Fibroblast of skin of scalp (primary cell): ENCODE measurements at places on chromosomes 5 and 9.

- DNase-seq, result no peak
These were observed 22.8 kb downstream of the PTCH1 start for GRCh38 chr9:95494022-95494415.

DNA sequence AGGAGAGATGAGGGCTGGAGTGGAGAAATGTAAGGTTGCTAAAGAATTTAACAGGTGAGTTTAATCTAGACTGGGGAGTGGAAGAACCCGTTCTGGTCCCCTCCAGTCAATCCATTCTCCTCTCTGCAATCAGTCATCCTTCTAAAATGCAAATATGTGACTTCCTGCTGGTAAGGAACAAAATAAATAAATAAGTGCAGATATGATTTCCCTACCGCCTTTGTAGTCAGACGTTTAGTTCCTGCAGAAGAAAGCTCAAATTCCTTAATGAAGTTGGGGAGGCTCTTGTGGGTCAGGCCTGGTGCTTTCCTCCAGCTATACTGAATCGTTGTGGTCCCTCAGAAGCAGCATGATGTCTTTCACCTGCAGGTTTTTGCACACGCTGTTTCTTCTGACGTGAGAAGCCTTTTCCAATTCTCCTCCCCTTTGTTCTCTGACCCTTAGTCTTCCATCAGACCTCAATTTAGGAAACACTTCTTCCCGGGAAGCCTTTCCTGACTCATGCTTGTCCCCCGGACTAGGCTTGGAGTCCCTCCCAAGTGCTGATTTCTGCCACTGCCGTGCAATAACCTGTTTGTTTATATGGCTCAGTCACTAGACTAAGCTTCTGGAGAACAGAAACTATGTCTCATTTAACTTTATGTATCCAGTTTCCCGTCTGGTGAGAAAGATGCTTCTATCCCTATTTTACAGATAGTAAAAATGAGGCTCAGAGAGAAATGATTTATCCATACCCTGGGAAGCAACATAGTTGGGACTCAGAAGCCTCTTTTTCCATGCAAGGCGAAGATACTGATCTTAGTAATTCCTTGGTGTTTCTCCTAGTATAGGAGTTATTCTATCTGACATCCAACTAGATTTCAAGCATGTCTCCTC is 1.3 kb downstream of the ATP6V1G1 start:
- no peak for DNase-seq

- no peak for DNase-seq
These were observed 39.5 kb upstream of the MYOT start for GRCh38 chr5:137828180-137828579.

DNA sequence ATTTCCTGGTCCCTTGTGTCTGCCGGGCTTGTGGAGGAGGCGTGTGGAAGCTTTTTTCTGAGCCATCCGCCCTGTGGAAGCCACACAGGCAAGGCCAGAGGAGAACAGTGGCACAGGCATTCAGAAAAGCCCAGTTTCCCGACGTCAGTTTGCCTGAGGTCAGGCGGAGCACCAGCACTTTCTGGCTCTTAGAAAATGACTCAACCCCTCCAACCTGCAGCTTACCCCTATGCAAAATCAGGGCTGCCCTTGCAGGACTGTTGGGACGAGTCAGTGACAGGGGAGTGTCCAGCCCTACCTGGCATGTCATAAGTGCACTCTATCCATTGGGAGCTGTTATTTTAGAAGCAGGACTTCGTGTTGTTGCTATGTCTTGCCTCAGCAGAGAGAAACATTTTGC is 216.0 kb downstream of the NR3C1 start:
- DNase-seq, result no peak

- DNase-seq, result no peak
These were observed 51.3 kb upstream of the PTGER4 start for GRCh38 chr5:40628407-40628806.

- no peak for DNase-seq
These were observed 11.7 kb downstream of the MED7 start for GRCh38 chr5:157130925-157131324.

- no peak for DNase-seq
These were observed 5.7 kb downstream of the SPARC start for GRCh38 chr5:151680944-151681427.

DNA sequence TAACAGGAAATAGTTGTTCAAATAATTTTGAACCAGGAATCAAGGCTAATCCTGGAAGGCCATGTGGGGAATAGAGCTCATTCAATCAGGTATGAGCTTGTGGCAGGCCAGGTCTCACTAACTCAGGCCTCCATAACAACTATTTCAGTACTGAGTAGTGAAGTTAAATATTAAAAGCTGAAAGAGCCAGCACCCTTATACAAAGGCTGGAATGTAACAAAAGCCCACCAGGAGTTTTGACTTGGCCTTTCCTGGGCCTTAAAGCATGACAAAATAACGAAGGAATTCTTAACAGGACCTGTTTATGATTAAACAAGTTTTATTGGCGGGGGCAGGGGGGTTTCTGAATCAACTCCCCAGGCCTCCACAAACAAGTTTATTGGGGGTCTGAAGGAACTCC is 1146.7 kb downstream of the CDH9 start:
- no peak for DNase-seq

GRCh38 chr9:5040730-5041389 is 55.8 kb downstream of the JAK2 start:
- no peak for DNase-seq

GRCh38 chr5:142770650-142771609 is 753 bp downstream of the ARHGAP26 start:
- DNase-seq, result peak; percentile 31

DNA sequence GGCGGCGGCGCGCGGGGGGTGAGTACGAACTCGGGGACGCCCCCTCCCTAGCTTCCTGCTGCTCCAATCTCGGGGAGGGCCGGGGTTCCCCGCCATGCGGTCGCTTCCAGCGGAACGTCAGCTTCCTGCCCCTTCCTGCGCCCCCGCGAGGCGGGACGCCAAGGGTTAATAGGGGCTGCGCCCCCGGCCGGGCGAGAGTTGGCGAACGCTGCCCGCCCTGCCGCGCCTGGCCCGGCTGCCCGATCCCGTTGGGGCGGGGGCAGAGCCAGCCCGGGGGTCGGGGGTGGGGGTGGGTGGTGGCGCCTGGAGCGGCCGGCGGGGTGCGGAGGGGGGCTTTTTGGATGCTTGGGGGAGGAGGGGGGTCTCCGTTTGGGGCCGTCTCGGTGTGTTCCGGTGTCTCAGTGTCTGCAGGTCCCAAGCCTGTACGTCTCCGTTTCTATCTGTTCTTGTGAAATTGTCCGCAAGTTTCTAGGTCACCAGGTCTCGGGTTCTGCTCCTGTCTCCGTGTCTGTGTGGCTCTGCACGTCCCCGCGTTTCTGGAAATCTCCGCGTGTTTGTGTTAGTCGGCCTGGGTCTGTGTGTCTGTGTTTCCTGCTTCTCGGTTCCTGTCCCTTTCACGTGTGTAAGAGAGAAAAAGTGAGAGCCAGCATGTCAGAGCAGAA is 789 bp downstream of the COL27A1 start:
- no peak for DNase-seq

DNA sequence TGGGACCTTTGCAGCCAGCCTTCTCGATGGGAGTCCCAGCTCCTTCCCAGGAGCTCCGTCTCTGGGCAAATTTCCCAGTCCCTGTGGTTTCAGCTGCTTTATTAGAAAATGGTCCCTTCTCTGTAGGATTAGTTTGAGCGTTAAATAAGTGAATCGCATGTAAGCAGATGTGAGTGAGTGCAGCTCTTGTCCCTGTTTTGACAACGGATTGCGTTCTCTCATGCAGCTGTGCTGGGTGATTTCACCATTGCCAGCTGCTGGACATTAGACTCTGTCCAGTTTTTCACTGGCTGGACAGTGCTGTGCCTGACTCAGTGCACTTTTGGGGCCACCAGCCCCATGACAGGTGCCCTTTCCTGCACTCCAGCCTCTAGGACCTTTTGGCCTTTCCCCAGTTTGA is 11.6 kb upstream of the CEL start:
- DNase-seq, result peak; percentile 52

- DNase-seq, result peak; percentile 17
These were observed 12.4 kb downstream of the CLPTM1L start for GRCh38 chr5:1332461-1333001.

DNA sequence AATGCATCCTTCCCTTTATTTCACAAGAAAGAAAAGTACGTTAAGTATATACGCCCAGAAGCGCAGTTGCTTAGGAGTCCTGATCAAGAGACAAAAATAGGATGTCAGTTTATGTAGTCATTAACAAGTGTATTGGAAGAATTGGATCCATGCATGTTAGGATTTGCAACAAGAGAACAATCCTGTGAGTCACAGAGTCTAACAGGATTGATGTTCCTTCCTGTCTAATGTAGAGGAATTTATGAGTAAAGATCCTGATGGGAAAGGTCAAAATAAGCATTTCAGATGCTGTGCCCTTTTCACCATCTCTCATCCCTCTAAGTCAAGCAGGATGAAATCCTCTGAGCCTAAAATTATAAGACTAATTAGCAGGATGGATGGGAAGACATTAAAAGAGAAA is 406.0 kb upstream of the GRIA1 start:
- no peak for DNase-seq

DNA sequence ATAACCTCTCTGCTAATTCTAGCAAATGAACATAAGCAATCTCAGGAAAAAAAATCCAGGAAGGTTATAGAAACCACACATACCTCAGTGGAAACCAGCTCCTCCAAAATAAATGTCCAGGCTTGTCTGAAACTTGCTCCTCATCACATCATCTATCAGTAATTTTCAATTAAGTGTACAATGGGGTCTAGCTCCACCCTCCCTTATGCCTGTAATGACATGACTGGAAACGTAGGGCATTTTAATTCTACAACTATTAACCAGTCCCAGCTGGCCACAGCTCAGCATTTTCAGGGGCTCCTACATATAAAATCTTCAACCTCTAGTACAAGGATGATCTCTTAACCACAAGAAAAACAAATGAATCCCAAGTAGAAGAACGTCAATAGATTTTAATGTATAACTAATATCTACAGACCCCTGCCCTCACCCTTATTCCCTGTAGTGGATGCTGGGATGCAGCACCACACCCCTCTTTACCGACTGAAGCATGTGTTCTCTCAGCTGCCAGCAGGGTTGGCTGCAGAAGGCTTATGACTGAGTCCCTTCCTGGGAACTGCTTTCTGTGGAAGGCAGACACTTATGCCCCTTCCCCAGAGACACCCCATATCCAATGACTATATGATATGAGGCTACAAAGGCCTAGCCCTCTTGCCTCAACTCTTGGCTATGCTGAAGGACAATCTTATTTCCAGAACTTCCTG is 6.8 kb downstream of the TSSK1B start:
- DNase-seq, result no peak

- no peak for DNase-seq
These were observed 935.8 kb upstream of the EDIL3 start for GRCh38 chr5:85320495-85320894.

GRCh38 chr9:121476156-121476555 is 23.5 kb downstream of the GGTA1 start:
- DNase-seq, result no peak

- DNase-seq, result no peak
These were observed 34.6 kb upstream of the CPEB4 start for GRCh38 chr5:173853370-173854131.

- no peak for DNase-seq
These were observed 14.8 kb downstream of the EEIG1 start for GRCh38 chr9:127965953-127966352.

DNA sequence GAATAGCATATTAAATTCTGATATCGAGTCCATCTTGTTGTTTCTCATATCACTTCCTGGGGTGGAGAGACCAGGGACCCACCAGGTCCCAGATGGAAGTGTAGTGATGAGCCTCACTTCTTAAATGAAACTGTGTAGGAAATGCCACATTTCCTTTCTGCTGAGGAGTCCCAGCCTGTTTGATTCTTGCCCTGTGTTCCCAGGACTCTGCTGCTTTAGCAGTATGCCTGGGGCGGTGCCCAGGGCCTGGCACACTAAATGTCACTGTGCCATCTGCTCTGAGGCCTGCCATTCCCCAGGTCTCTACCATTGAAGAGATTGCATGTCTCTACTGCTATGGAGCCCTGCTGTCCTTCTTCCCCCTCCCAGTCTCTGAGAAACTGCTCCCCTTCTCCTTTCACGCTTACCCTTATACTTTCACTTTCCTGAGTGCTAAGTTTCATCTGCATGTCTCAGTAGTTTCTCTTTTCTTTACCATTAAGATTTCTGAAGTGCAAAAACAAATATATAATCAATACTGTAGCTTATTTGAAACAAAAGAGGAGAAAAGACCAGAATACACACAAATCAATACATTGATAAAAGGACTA is 260.4 kb downstream of the GABRB2 start:
- DNase-seq, result no peak

- peak; percentile 91 for DNase-seq
These were observed 216.2 kb upstream of the CLINT1 start for GRCh38 chr5:158074992-158075769.

DNA sequence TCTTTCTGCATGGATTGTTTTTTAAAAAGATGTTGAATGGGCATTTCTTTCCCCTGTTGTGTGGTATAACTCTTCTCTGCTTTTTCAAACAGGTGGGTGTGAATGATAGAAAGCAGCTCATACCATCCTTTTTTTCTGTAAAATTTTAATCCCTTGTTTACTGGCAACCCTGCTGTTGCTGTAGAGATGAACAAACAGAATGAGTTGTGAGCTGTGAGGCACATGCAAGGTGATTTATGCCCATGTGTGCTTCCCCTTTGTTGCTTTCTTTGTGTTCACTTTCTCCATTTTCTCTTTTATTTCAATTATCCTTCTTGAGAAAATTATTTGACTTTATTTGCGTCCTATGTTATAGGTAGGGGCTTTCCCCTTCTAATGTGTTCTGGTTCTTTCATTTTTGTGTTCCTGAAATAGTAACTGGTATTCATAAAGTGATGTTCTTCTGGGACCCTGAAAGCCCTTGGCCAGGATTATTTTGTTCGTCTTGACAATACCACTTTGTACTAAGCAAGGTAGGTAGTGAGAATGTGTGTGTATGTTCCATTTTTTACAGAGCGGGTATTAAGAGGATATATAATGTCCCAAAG is 79.9 kb downstream of the AOPEP start:
- no peak for DNase-seq

DNA sequence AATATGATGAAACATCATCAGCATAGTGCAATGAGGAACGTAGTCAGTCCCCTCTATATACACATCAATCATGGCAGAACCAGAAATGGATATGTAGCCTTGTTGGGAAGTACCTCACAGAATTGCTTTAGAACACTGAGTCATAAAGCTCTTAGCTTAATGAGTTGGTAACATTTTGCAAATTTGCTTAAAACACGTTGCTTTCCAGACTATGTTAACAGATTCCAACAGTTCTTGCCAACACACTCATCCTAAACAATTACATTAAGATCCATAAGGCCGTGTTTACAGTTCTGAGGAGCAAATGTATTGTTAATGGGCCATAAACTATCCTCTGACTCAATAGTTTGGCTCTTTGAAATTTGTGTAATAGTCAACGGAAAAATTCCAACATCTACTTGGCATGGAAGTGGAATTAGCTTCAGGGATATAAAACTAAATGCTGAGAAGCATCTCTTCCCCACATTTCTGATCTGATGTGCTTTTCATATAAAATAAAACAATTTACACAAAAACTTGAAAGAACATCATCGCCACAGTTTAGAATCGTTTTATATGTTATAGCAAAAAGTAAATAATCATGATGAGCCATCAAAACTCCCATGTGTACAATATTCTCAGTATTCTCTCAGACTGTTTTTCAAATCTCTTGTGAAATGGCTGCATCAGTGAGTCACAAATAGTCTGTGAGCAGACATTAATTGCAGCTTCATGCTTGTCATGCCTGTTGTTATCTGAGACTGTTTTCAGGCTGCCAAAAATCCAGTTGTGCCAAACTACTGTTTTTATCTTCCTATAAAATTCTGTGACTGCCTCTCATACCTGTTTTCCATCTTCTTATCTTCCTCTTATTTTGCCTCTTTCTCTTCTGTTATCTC is 291.9 kb downstream of the COX7C start:
- DNase-seq, result peak; percentile 58

GRCh38 chr5:612498-613424 is 621 bp downstream of the CEP72 start:
- no peak for DNase-seq
